ENCODE measurements at places on chromosomes 13 and 19.

DNA sequence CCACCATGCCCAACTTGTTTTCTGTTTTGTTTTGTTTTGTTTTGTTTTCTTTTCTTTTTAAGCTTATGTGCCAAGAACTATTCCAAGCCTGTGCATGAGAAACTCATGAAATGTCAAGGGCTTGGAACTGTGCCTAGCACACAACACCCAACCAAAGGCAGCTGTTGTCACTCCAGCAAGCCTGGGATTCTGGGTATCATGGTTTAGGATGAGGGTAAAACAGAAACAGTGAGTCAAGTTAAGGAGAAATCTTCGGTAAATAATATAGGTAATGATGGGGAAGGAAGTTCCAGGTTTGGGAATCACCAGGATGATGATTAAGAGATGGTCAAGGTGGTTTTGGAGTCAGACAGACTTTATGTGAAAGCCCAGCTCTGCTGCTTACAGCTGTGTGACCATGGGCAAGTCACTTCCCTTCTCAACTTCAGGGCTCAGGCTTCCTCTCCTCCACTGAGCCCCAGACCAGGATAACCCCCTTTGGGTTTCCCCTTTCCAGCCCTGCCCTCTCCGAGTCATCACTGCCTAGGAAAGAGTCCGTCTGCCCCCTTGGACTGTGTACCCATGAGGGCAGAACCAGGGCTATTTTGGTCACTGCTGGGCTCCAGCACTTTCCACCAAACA, 5.0 kb downstream of the PVR start:
- no peak for DNase-seq

DNA sequence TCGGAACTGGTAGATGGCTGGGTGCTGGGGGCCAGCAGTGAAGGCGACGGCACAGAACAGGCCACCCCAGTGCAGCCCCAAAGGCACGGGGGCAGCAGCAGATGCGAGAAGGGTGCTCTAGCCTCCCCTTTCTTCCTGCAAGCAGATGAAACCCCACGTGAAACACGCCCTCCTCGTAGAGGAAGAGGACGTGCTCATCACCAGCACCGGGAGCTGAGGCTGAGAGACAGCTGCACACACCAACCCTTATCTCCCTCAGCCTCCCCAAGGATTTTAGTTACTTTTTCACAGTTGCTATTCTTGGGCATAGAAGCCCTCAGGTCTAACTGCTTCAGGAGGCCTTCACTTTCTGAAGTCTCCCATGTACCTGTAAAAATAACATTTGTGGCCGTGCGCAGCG, 11.9 kb downstream of the ZNF787 start:
- DNase-seq = no peak

- DNase-seq = no peak
Observed at GRCh38 chr13:44116562-44117332, 237.0 kb downstream of the LACC1 start.

DNA sequence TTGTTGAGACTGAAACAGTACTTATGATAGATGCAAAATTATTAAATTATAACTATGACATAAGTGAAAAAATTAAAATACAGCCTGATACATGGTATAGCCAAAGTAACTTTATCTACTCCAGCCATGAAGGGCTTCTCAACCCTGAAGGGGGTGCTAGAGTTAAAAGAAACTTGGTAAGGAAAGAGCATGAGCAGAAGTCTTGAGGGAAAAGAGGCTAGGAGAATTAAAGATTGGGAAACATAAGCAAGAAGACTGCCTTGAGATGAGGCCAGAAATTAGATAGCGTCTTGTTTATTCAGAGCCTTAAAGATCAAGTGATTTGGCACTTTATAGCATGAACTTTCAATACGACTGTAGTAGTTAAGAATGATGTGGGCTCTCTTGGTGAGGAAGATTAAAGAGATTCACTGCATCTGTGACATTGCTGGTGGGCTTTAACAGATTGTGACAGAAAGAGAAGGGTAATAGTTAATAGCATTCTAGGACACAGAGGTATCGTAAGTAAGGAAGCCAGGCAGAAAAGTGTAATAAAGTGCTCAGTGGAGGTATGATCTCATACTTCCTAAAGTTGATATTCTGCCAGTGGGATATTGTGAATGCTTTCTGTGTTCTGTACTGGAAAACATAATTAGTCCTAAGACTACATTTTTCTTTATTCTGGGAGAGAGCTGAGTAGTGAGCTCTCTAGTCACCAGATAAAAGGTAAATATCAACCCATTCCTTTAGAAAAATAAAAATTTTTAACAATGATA, 385.4 kb upstream of the PRR20A start:
- no peak for DNase-seq

DNA sequence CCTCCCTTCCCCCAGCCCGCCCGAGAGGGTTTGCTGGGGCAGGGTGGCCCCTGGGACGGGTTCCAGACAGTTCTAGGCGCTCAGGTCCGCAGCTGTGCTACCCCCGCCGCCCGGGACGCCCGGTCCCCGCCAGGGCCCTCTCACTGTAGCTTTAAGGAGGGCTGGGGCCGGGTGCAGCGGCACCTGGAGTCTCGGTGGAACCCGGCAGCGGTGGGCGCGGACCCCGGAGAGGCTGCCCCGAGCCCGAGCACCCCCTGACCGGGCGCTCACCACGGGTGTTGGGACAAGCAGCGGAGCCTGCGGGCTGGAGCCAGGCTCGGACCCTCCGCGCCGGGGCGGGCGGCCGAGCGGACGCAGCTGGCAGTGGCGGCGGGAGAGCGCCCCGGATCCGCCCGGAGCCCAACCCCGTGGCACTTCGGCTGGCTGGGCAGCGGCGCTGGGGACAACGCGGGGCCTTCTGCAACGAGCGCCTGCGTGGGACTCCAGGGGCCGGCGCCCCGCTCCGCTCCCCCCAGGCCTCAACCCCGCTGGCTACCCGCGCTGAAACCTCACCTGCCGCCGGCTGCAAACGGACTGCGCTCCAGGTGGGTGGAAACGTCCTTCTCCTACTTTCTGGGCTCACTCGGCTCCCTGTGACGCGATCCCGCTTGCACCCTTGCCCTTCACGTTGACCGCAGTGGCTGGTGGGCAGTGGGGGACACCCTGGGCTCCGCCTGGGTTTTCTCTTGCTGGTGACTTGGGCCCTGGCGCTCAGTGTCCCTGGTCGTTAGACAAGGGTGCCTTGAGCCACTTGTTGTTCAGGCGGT, 81.1 kb downstream of the ZNF429 start:
- DNase-seq = peak; percentile 19

DNA sequence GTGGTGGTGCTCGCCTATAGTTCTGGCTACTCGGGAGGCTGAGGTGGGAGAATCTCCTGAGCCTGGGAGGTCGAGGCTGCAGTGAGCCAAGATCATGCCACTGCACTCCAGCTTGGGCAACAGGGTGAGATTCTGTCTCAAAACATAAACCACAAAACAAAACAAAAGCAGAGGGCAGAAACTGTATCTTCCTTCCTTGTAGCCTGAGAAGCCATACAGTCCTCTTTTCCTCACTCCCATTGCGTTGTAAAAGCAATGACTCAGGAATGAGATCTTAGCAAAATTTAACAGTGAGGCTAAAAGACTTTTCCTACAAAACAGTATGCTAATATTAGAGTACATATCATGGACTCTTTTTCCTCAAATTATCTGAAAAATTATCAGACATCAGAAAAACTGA, 130.9 kb downstream of the SHISA2 start:
- DNase-seq = no peak

GRCh38 chr13:31530922-31531321, 208.4 kb upstream of the RXFP2 start:
- DNase-seq = no peak

DNA sequence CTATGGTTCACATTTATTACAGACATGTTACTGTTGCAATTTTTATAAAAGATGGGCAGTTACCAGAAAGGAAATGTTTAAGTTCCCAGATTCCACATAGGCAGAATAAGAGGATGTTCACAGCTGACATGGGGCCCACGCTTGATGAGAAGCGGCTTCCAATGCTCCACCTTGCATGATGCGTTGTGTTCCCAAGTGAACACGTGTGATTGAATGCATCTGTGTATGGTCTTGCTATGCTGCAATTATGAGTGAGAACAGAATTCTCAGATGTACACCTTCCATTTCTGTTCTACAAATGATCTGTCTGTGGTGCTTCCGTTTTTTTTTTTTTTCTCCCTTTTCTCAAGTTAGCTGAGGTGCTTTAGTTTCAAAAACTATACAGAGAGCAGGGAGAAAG, 15.5 kb downstream of the UPF3A start:
- DNase-seq = no peak

DNA sequence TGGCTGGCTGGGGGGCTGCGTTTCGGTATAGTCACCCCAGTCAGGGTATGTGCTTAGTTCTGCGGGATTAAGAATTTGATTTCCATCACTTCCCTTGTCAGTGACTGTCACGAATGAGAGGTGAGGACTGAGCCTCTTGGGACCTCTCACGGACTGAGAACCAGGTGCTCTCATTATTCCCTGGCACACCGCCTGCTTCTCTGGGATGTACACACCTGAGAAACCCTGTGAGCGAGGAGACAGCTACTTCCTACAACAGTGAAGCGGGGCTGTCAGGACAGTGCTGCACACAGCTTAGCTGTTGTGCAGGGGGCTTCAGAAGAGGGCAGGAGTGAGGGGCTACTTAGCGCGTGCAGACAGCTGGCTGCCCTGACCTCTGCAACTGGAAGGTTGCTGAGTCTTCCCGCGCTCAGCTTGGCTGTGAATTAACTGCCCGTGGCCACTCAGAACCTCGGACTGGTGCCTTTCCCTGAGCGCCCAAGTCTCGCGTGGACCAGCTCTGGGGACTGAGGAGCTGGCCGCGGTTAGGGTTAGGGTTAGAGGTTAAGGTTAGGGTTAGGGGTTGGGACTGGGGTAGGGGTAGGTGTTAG, 65.3 kb upstream of the MCF2L start:
- peak; percentile 98 for DNase-seq

- DNase-seq = no peak
Observed at GRCh38 chr19:20858861-20859260, 64.2 kb upstream of the ZNF85 start.

DNA sequence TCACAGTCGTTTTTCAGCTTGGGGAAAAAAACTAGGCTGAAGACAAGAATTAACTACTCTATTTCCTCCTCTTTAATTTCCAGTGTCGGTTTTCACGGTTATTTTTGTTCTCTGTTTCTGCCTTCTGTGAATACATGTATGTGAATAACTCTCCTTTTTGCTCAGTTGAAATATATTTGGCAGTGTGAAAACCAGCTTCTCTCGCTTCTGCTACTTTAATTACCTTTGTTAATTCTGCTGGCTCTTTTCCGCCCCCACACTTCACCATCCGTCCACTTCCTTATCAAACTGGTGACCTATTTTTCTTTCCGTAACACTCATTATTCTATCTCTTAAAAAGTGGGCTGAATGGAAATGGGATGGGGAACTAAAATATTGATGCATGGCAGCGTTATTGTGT, 126.4 kb downstream of the POU4F1 start:
- no peak for DNase-seq
